GM06990 (cell line): ENCODE measurements at places on chromosomes 1 and 21.

DNA sequence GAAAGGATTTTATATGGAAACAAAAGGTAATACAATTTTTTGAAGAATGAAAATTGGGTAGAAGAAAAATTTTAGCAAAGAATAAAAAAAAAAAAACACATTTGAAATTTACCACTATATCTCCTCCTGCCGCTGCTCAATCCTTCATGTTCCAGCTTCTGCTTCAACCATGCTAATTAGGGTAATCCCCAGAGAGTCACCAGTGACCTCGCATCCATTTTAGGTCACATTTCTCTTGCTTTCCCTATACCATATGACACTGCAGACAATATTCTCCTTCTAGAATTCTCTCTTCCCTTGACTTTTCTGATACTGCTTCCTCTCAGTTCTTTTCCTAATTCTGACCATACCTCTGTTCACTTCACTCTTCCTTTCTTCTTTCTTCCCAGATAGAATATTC, 237.1 kb downstream of the USH2A start:
- DNase-seq: no peak

GRCh38 chr21:46527801-46528200, 69.1 kb downstream of the DIP2A start:
- DNase-seq: no peak

DNA sequence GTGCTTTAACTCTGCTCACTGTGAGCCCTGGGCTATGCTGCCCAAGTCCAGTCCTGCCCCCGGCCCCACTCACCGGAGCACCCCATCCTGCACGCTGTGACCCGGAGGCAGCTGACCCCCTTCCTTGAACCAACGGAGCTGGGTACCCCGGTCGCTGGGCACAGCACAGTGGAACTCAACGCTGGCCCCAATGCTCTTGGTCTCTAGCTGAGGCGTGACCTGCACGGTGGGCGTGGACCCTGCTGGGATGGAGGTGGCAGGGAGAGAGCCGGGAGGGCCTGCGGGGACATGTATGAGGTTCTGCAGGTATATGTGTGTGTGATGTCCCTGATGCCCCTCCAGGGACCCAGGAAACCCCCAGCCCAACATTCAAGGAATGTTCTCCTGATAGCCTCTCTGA, 24.7 kb downstream of the LDLRAD2 start:
- no peak for DNase-seq

DNA sequence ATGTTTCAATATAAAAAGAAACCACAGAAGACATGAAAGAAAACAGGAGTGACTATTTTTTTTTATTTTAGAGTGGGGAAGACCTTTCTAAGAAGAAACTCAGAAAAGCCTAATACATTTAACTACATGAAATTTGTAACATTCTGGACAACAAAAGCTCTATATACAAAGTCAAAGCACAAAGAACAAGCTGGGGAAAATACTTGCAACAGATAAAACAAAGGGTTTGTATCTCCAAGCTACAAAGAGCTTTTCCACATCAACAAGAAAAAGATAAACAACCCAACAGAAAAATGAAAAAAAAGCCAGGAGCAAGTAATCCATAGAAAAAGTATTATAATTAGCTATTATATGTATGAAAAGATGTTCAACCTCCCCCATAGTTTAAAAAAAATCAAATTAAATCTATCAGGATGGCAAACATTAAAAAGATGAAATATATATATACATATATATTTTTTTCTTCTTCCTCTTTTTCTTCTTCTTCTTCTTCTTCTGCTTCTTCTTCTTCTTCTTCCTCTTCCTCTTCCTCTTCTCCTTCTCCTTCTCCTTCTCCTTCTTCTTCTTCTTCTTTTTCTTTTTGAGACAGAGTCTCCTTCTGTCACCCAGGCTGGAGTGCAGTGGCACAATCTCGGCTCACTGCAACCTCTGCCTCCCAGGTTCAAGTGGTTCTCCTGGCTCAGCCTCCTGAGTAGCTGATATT, 49.1 kb upstream of the EPS8L3 start:
- no peak for DNase-seq

DNA sequence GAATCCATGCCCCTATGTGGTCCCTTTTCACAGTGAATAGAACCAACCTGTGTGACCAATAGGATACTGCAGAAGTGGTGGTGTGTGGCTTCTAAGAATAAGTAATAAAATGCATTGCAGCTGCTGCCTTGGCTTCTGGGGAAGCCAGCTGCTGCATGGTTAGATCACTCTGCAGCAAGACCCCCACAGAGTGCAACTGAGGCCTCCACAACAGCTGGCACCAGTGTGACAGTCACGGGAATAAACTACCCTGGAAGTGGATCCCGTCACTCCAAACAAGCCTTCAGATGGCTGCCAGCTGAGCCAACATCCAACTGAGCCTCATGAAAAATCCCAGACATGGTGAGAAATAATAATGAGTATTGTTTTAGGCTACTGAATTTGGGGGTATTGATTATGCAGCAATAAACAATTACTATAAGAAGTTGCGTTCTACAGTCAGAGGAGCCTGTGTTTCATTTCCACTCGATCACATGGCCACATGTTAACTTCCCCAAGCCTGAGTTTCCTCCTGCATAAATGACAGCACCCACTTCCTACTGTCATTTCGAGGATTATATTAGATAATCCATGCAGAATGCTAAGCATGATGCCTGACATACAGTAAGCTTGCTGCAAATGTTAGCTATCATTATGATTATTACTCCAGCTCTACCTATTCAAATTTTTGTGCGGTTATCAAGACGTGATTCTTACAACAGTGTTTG, 20.8 kb upstream of the COG2 start:
- no peak for DNase-seq
